Kasumi-1 (cell line): ENCODE measurements at places on chromosomes 16 and 17.

DNA sequence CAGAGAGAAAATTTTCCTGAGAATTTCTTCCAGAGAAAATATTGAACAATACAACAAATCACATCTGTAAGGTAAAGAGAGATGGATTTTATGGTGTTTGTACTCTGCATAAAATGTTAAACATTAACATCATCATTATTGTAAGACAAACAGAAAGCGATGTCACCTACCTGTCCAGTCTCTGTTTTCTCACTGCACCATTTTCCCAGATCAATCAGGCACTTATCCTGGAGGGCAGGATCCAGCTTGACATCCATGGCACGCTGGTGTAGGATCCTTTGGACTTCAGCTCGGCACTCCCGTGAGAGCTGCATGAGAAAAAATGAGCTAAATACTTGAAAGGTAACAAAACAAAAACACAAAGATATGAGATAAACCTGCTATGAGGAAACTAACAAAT is 55.9 kb upstream of the CLEC18B start:
- DNase-seq = no peak

DNA sequence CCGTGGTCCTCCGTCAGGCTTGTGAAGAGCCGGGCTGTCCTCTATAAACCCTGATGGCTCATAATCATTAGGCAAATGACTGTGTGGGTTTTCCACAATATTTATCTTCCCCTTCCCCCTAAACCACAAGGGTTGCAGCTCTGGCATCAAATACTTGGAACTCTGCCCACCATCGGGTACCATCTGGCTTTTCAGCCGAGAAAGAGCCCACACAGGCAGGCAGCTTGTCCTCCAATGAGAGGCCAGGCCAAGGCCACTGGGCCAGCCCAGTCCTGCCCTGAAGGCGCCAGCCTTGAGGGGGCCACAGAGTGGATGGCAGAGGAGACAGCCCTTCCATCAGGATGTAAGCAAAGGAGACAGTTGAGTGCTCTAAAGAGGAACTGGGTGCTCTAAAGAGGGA is 31.8 kb upstream of the NAT9 start:
- peak; percentile 44 for DNase-seq

DNA sequence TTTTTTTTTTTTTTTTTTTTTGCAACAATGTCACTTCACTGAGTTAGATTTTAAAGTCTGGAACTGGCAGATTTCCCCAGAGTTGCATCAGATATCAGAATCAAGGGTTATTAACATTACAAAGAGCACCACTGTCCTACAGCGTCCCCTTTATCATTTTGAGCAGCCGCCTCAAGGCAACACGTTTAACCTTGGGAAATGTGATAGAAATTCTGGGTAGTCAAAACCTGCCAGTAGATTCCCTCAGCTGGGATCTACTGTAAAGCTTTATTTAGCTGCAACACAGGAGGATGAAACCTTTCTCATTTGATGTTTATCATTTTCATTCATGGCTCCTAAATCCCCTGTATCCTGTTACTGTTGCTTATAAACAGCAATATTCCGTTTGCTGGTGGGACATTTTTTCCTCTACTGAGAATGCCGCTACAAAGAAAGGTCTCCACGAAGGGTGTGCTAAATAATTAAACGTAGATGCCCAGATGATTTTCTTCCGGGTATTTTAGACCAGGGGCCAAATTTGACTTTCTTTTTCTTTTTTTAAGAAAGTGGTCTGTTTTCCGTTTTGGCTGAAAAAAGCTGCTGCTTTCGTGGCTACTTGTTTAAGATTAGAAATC is 436.1 kb upstream of the GOT2 start:
- DNase-seq = no peak

GRCh38 chr16:48054881-48055601 is 100.8 kb downstream of the ABCC12 start:
- peak; percentile 64 for DNase-seq

- DNase-seq = no peak
Observed at GRCh38 chr17:22492331-22492730, 800.0 kb downstream of the KCNJ18 start.

GRCh38 chr16:68668266-68668665 is 23.2 kb downstream of the CDH3 start:
- DNase-seq = peak; percentile 99

DNA sequence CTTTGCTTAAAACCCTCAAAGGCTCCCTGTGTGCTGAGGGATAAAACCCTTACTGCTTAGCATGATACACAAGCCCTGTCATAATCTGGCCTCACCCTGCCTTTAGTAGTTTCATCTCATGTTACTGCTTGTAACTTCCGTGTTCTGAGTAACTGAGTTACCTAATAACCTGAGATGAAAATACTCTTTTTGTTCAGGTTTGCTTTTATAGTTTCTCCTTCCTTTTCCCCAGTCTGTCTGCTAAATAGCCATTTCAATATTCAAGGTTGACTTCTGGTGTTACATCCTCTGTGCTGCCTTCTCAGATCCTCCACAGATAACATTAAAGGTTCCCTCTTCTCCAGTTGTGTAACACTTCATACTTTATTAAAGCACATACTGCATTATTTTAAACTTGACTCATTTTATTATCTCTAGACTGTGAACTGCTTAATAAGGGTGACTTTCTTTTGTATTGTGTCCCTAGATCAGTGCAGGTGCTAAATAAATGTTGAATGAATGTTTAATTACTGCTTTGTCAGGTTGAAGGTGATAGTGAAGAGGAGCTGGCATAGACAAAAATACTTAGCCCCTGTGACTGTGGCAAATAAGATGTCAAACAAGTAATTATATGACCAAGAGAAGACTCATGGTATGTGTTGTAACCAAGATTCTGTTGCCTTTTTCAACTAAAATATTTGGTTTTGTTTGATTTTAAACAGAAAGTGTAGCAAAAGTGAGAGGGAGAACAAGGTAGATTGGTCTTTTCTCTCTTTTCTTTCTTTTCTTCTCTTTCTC is 47.8 kb downstream of the NFAT5 start:
- DNase-seq = no peak

DNA sequence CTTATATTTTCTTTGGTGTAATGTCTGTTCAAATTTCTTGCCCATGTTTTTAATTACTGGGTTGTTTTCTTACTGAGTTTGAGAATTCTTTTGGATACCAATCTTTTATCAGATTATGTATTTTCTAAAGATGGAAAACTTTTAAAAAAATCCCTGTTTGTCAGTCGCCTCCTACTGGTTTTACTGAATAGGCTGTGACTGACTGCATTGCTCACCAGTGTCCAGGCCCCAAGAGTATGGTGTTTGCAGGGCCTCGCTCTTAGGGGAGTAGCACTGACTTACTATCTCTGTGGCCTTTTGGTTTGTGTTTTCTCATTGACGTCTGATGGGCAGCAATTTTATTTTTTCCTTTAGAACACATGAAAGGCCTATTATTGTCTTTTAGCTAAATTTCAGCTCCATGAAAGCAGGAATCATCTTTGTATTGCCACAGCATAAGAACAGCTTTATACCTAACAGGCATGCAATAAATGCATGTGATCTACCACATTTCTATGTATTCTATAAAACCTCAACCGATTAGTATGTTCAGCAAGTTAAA is 188.4 kb downstream of the AATF start:
- DNase-seq = no peak

DNA sequence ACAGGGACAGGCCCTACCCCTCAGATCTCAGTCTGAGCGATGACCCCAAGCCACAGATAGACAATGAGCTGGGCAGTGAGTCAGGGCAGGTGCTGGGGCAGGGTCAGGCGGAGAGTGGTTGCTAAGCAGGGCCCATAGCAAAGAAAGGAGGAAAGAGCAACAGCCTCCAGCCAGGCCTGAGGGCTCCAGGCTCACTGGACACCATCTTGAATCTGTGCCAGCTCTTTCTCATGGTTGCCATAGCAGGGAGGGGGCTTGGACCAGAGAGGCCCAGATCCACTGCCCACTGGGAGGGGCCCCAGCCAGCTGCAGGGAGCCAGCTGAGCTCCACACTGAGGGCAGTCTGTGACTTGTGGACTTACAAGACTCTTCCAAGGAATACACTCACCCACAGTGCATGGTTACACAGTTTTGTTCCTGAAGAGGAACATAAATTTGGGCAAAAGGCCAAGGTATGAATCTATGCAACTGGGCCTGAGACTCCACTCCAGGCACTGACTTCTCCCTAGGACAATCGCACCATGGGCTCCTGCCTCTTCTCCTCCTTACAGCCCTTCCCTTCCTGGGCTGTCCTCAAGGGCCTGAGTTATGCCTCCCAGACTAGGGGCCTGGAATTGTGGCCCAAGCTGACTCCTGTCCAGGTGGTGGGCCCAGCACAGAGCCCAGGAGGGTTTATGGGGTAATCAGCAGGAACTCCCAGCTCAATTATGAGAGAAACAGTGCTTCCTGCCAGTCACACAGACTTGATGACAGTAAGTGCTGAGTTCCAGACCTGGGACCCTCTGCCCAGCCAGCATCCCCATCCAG is 59.9 kb downstream of the BEAN1 start:
- DNase-seq = peak; percentile 32

- DNase-seq = no peak
Observed at GRCh38 chr17:6555331-6556120, 829 bp downstream of the PITPNM3 start.

- no peak for DNase-seq
Observed at GRCh38 chr17:77228241-77228752, 87.5 kb downstream of the SEC14L1 start.

- DNase-seq = no peak
Observed at GRCh38 chr17:16255481-16255921, 38.5 kb downstream of the PIGL start.

GRCh38 chr16:65305266-65305959 is 183.6 kb upstream of the CDH11 start:
- DNase-seq = no peak

- peak; percentile 58 for DNase-seq
Observed at GRCh38 chr17:10149573-10150399, 48.6 kb downstream of the GAS7 start.

DNA sequence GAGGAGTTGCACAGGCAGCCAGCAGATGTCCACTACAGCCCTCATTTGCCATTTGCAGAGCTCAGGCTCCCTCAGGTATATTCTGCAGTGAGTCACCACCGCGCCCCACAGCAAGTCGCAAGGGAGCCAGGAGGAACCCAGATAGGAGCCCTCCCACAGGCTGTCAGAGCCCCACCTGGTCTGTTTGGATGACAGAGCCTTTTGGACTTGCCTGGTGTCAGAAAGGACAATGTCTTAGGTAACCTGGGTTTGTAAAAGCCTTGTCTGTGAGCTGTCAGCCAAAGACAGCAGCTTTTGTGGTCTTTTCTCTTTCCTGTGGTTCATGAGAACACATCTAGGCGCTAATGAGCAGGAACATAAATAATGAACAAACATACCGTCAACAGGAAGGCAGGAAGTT is 70.9 kb downstream of the GNAO1 start:
- no peak for DNase-seq

DNA sequence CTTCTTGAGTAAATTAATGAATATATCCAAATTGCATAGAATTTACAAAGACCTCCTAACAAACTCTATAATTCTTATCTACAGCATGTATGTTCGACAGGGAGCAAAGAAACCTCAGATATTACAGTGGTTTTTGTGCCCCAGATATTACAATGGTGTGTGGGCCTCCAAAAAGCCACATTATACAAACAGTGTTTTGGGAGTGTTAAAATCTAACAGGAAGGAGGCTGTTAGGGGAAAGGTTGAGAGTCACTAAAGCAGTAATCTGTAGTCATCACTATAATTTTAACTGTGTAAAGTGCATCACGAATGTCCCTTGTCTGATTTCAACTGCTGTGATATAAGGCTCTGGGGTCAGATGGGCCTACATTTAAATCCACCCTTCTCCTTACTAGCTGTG is 400.2 kb upstream of the C16orf82 start:
- DNase-seq = no peak

DNA sequence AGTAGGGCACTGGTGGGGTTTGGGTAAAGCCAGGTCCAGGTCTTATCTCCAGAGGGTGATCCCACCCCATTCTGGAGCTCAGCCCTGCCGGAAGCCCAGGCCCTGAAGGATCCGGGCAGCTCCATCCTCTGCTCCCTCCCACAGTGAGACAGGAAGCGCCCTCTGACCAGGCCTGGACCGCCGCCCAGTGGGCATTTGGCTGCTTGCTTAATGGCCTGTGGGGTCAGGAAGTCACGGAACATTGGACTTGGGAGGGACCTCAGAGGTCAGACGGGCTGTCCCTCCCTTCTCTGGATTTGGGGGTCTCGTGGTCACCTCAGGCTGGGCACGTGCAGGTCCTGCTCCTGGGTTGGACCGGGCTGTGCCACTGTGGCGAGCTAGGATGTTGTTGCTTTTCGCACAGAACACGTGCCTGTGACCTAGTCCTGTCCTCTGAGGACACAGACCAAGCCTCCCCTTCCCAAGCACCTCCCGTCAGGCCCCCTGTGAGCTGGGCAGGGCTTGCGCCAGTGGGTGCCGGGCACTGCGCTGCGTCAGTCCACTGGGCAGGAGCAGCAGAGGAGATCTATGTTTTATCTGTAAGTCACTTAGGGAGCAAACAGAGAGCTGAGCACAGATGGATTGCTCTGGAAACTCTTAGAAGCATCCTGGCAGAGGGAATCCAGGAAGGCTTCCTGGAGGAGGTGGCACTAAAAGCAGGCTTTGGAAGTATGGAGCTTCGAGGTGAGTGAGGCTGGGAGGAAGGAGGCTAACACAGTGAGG is 49.4 kb upstream of the GSE1 start:
- no peak for DNase-seq

GRCh38 chr17:76147211-76148014 is 6.4 kb upstream of the FOXJ1 start:
- peak; percentile 77 for DNase-seq

DNA sequence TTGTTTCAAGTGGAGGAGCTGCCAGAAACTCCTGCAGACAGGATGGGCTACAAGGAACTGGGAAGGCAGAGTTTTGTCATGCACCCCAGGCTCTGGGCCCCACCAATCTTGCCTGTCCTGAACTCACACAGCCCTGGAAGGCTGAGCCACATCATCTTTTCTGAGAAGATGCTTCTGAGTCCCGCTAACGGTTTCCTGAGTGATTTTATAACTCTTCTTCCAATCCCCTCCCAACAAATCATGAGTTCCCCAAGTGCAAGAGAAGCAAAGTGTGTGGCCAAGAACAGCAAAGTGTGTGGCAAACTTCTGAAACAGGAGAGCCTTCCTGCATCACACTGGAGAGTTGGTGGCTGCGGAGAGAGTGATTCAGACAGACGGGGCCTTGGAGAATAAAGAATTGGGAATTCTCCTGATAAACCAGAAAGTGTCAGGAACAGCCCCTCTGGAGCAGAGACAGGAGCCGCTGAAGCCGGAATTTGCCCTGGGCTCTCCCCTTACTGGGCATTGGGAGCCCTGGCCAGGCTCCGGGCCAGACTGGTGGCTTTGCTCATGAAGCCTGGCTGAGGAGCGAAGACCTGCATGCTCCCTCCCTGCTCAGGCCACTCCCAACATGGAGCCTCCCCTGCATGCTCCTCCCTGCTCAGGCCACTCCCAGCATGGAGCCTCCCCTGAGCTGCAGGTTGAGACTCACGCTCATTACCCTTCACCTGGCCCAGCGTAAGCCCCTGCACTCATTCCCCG is 47.2 kb downstream of the PITPNM3 start:
- DNase-seq = no peak

- peak; percentile 73 for DNase-seq
Observed at GRCh38 chr17:41687828-41688640, 651 bp upstream of the EIF1 start.

DNA sequence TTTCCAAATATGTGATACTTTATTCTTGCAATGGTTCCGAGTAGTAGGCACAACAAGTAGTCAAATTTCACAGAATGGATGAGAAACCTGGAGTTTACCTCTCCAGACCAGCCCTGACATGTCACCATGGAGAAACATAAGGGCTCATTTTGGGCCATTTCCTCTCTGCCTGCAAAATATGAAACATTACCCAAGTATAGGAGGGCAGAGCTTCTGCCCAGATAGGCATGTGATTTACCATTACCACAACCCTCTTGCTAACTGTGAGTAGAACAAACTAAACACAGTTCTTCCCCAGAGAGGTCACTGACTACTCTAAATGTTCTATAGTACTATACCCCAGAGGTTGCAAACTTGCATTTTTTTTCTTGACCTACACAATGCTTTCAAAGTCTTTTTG is 15.7 kb upstream of the KPNB1 start:
- no peak for DNase-seq
